Thoracic aorta (tissue), 2 donors: ENCODE measurements at places on chromosomes 13 and 19.

DNA sequence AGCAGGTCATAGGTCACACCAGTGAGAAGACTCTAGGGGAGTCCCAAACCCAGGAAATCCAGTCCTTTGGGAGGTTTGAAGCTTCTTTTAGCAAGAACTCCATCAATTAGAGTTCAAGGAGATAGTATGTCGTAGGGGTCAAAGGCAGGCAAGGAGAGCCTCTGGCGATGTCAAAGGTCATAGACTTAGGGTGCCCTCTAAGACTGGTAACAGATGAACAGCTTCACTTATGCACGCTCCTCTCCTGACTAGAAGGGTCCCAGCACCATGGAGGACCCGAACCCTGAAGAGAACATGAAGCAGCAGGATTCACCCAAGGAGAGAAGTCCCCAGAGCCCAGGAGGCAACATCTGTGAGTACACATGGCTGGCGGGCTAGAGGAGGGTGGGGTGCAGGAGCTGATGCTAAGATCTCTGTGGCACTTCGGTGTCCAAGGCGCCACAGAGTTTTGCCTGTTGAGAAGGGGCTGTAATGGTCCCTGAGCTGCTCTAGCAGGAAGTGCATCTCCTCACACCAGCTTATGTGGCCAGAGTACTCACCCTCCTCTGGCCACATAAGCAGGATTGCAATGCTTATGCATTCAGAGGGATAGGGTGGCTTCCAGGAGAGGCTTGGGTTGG, 557 bp downstream of the ZNF576 start:
- no peak for DNase-seq

DNA sequence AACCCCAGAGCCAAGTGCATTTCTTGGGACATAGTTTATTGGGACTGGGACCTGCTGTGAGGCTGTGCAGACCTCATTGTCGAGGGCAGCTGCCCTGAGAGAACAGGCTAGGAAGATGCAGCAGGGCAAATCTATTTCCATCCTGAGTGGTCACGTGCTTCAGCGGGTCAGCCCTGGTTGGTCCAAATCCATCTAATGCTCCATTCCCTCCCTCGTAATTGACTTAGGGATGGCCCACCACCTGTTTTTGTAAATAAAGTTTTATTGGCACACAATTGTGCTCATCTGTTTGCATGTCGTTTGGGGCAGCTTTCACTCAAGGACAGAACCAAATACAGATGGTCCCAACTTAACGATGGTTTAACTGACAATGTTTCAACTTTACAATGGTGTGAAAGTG, 75.5 kb upstream of the ADGRE5 start:
- DNase-seq = no peak

- no peak for DNase-seq
Measured at GRCh38 chr19:39057615-39058014, 25.3 kb upstream of the FBXO27 start.

DNA sequence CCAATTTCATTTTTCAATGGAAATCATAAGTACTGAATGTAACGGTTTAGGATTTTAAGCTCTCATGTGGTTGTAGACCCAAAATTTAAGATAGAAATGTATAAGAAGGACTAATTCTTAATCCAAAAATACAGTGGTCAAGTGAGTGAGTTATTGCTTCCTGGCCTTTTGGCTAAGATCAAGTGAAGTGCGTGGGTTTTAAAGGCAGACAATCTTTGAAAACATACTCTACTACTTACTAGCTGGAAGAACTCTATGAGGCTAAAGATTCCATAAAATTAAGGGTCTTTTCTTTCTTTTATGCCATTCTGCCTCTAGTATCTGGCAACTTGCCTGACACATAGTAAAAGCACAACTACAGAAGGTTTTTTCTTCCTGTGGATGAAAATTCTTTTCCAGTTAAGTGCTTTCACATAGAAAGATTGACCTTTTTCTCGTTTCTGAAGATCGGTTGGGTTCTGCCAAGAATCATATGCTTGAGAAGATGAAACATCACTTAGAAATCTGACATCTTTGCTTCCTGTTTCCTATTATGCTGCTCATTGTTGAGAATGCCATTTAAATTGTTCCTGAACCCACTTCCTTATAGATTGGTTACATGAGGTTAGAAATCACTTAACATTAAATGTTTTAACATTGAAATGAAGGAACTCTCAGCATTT, 26.4 kb upstream of the SCEL start:
- DNase-seq = no peak

GRCh38 chr13:25608181-25608580, 236.4 kb downstream of the ATP8A2 start:
- DNase-seq = no peak

DNA sequence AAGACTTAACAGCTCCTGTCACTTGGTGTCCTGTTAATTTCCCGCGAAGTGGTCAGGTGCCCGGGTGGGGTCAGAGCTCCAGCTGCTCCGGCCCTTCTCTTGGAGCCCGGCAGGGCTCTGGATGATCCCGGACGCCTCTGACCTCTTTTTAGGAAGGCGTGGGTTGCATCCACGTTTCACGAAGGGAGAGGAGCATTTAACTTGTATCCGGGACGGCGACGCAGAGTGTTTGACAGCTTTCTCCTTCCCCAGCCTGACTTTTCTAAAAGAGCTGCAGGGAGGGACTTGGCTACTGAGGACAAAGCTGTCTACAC, 656 bp downstream of the ZNF155 start:
- DNase-seq = no peak

DNA sequence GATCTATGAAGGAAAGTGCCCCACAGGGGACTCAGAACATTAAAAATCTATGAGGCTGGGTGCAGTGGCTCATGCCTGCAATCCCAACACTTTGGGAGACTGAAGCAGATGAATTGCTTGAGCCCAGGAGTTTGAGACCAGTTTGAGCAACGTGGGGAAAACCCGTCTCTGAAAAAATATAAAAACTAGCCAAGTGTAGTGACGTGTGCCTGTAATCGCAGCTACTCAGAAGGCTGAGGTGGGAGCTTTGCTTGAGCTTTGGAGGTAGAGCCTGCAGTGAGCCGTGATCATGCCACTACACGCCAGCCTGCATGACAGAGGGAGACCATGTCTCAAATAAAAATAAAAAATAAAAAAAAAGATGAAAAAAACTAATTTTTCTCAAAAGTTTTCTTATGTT, 1070.6 kb downstream of the PCDH9 start:
- DNase-seq = no peak

DNA sequence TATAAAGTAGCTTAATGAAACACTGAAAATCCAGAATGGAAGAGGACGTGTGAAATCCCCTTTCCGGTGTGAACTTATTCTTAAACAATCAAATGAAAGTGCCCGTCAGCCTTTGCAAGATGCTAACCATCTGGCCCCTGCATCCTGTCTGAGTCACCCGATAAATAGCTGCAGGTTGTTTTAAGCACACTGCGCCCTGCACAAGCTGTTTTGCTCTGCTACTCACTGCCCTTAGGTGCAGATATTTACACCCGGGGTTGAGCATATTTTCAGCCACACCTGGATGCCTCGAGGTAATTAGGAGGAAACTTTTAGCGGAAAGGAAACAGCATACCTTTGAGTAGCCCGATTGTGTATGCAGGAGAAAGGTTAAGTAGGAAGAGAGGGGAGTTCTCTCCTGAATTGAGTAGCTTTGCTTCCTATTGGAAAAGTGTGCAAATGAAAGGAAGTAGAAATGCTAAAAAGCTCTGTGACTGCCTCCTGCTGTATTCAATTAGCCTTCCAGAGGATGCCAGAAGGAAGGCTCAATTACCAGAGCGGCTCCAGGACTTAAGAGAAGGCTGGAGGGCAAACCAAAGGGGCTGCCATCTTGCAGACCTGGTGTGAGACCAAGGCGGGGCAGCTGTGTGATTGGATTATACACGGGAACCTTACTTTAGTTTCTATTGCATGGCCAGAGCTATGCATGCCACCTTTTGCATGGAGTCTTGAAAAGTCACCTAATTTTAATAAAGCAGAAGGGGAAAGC, 42.5 kb downstream of the IRS2 start:
- DNase-seq = no peak

DNA sequence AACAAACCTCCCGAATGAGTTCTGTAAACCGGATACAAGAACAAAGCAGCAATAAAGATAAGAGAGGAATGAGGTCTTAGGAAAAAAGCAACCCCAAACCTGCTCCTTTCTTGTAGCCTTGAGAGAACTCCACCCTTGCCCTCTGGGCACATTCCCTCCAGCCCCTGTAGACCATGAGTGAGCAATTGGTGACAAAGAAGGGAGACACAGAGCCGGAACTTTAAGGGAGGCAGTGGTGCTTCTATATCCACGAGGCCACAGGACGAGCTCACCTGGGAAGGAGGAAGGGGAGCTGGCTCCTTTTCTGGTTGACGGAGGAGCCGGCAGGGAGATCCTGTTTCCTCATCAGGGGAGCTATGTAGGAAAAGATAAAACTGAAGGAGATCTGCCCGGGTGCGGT, 13.0 kb downstream of the BRME1 start:
- DNase-seq = no peak

DNA sequence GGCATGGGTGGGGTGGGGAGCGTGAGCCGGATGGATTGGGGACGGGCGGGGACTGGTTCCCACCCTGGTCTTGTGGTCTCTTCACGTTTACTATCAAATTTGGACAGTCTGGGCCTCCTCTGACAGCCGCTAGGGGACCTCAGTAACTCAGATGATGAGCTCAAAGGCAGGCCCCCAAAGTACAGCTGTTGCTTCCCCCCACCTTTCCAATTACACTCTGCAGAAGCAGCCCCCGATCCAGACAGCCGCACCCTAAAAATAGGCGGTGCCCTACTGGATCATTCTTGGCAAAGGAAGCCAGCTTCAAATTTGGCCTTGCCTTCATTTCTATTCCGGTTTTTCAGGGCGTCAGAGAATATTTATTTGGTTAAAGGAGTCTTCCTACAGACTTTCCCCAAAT, 1.9 kb upstream of the FOXO1 start:
- DNase-seq = no peak

GRCh38 chr19:9847087-9847671, 12.1 kb downstream of the PIN1 start:
- DNase-seq = peak; percentile 41

GRCh38 chr13:41835871-41836270, 125.0 kb downstream of the VWA8 start:
- no peak for DNase-seq

DNA sequence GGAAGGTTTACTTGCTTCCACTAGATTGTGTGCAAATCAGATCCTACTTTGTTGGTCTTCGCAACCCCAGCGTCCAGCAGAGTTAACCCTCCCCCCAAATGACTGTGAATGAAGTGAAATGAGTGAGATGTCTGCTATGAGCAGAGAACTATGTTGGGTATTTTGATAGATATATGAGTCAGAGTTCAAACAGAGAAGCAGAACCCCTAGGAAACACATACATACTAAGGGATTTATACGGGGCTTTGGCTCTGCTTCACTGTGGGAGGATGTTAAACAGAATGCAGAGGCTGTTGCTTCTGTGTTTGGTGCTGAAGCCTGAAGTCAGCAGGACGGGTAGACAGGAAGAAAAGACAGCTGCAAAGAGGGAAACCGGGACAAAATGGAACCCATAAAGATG, 197.0 kb downstream of the MZT1 start:
- DNase-seq = no peak

GRCh38 chr13:59570204-59570603, 593.5 kb downstream of the DIAPH3 start:
- no peak for DNase-seq

GRCh38 chr19:28605501-28606268, 607.3 kb downstream of the UQCRFS1 start:
- no peak for DNase-seq

DNA sequence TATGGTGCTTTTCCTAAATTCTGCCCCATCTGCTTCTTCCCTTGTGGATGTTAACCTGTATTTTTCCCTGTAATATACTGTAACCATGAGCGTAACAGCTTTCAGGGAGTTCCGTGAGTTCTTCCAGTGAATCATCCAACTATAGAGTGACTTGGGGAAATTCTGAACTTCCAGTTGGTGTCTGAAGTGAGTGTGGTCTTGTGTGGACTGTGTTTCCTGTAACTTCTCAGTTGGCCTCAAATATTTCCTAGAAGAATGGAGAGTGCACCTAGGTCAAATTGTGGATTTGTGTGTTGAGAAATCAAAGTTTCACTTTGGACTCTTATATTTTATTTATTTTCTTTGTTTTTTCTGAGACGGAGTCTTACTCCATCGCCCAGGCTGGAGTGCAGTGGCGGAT, 11.0 kb upstream of the ZNF766 start:
- DNase-seq = no peak

DNA sequence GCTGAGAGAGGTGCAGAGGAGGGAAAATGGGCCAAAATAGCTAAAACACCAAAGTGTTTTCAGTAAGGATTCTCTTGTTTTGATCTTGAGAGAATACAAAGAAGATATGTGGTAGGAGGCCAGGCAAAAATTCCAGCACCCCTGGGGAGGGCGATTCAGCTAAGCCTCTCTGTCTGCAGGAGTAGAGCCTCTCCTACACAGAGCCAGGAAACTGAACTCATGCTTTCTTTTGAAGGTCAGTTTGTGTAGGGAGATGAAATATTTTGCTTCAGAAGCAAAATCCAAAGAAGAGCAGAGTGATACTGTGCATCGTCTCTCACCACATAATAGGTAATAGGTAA, 565.0 kb downstream of the FGF9 start:
- no peak for DNase-seq

DNA sequence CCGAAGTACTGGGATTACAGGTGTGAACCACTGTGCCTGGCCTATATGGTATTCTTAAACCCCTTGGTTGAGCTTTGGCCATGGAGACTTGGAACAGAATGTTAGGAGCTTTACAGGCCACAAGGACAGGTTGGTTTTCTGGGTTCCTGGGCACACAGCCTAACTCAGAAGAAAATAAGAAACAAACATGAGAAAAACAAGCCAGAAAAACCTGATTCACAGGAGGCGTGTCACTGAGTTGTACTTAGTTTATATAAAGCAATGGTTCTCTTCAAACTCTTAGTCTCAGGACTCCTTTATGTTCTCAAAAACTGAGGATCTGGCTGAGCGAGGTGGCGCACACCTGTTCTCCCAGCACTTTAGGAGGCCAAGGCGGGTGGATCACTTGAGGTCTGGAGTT, 125.1 kb upstream of the SPATA13 start:
- DNase-seq = no peak

DNA sequence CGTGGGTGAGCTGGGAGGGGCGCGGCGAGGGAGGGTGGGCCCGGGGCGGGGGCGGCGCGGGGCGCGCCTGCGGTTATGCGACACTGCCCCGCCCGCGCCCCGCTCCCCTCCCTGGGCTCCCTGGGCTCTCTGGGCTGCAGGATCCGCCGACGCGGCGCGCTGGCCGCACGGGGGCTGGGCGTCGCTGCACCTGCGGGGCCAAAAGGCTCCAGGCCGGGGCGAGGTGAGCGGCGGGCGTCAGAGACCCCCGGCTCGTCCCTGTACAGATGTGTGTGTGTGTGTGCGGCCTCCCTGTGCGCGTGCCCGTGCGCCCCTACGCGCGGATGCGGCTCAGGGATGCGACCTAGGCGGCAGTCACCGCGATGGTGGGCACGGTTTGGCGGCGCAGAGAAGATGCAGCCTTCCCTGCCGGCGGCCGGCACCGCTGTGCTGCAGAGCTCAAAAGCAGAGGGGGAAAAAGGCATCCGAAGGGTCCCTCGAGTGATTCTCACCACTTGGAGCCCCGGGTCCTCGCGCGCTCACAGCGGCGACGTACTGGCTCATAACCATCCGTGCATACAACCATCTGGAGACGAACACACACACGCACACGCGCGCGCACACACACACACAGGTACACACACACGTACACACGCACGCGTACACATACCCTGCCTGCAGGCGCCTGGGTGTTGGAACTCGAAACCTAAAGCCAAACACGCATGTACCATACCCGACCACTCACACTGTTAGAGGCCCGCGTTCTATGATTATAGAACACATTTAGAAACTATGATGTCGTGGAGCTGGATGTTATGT, 709 bp downstream of the ATP8A2 start:
- DNase-seq = no peak
